ENCODE measurements at places on chromosomes 3 and 15.
A peak's percentile ranks its signal among the peaks of the same experiment; 100 is the strongest.

DNA sequence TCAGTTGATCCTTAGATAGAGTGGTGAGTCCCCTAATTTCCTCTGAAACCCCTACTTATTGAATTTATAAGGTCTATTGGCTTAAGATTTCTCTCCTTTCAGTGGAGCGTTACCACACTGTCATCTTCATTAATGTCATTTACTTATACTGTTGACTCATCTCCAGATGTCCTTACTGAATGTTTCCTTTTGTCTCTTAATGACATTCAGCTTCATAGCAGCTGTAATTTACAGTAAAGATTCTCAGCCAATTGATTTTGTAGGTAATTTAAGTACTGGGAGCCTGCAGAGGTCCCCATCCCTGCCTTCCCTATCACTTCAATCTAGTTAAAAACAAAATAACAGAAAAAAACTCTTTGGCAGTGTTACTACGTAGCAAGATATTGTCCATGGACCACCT is 18.8 kb downstream of the STX19 start:
- no peak for DNase-seq

DNA sequence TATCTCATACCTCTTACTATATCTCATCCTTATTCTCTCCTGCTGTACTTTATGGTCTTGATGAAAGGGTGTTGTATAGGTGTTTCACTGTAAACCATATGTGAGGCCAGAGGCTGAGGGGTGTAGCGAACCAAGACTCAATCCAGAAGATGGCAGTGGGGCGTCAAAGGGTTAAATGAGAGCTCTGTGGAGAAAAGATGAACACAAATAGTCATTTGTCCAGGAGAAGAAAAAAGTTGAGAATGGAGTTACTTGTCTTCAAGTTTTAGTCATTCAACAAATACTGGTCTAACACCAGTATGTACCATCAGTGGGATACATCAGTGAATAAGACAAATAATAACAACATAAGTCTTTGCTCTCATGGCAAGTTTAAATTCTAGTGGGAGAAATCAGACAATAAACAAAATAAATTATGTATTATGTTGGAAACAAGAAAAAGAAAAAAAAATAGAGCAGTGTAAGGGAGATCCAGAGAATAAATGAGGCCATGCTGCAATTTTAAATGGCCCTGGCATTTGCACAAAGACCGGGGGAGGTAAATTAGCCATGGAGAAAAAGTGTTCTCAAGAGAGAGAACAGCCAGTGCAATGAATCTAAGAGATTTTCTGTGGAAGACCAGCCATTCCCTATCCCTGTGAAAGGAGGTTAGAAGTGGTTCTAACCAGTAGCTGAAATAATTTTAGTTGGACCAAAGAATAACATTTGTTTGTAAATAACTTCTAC is 77.0 kb upstream of the UMPS start:
- DNase-seq, result no peak

DNA sequence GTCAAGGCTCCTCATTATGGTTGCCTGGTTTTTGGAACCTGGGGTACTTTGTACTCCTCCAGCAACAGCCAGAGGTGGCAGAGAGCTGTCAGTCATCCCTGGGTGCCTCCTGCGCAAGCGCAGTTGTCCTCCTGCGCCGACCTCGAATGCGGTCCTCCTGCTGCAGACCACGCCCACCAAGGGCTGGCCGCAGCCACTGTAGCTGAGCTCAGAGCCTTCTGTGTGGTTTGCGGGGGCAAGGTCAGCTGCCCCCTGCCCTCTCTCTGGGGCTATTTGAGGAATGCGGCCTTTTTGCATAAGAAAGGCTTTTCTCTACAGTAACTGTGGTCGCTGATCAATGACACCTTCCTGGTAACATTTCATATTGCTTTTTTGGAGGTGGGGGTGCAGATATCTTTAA is 131.3 kb upstream of the SNRPN start:
- no peak for DNase-seq

DNA sequence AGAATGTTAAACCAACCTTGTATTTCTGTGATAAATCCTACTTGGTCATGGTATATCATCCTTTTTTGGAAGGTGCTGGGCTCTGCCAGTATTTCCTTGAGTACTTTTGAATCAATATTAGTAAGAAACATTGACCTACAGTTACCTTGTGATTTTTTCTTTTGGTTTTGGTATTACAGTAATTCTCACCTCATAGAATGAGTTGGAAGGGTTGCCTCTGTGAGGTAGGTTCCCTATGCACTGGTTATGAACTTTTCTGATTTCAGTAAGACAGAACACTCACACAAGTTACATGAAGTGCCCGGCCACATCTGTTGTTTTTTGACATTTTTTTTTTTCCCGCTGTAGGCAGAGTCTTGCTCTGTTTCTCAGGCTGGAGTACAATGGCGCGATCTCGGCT is 20.0 kb downstream of the PCCB start:
- DNase-seq, result no peak

DNA sequence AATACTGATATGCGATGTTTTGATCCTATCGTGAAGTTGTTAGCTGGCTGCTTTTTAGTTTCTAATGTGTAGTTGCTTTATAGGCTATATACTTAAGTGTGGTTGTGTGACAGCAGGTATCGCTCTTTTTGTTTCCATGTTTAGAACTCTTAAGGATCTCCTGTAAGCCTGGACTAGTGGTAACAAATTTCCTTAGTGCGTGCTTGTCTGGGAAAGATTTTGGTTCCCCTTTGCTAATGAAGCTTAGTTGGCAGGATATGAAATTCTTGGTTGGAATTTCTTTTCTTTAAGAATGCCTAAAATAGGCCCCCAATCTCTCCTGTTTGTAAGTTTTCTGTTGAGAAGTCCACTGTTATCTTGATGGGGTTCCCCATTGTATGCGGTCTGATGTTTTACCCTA is 173.6 kb downstream of the DOCK3 start:
- DNase-seq, result no peak

- no peak for DNase-seq
Observed at GRCh38 chr15:52256930-52257733, 38.5 kb downstream of the MYO5C start.

DNA sequence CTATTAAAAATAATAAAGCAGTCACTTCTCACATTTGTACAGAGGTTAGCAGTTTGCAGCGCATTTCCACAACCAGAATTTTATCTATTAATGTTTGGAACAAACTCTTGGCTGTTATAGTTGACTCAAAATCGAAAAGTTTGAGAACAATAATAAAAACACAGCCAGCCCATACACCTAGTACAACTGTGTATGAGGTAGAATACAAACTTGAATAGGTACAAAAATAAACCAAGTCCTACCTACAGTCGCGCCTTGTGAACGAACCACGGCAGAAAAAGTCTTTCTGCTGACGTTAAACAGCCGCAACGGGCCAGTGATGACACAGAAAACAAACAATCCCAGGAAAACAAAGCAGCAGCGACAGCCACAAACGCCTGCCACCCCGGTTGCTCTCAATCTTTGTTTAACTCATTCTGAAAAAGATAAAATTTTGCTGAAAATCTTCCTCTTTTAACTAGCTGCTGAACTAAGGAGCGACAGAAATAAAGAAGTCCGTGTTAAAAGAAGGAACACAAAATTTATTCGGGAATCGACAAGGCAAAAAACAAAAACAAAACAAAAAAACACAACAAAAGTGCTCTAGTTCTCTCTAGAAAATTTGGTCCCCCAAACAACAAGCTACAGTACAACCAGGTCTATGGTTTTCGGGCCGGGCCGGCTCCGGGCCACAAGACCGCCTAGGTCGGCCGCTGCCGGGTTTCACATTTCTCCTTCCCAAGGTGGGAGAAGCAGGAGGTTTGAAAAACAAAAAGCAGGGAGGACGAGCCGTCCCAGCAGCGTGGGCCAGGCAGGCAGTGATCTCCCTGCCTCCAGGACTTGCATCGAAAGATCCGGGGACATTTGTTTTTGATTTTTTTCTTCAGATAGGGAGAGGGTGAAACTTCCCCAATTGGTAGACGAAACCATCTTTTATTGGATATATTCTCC is 2.9 kb downstream of the FOXL2 start:
- no peak for DNase-seq

GRCh38 chr3:6182909-6183308 is 678.0 kb upstream of the GRM7 start:
- no peak for DNase-seq

DNA sequence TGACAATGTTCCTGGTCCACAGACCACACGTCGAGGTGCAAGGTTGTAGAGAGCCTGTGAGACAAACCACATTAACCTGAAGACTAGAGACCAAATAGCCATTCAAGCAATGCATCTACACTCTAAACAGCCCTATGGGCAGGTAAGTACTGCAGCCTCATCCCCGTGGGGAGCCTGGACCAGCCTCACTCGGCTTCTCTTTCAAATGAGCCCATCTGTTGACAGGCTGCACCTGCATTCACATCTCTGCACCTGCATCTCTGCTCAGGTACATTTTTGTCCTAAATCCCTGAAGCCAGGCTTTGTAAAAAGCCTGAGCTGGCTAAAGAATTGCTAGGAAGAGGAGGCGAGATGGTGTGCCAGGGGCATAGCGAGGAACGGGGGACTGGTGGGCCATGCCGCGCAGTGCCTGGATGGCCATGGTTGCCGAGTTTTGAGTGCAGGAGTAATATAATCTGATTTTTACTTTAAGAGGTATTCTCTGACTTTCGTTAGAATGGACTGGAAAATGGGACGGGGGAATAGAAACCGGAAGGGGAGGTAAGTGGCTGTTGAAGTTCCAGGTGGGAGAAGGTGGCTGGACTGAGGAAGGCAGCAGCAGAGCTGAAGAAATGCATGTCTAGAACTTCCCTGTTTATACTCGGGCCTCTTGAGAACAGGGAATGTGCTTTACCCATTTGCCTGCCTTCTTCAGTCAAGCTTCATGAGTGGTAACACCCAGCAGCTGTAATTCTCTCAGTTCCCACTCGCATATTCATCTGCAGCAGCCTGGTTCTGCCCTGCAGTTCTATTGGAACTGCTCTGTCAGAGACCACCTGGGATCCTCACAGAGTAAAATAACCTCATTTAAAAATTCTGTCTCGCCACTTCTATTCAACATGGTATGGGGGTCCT is 226.4 kb downstream of the OPA1 start:
- no peak for DNase-seq

DNA sequence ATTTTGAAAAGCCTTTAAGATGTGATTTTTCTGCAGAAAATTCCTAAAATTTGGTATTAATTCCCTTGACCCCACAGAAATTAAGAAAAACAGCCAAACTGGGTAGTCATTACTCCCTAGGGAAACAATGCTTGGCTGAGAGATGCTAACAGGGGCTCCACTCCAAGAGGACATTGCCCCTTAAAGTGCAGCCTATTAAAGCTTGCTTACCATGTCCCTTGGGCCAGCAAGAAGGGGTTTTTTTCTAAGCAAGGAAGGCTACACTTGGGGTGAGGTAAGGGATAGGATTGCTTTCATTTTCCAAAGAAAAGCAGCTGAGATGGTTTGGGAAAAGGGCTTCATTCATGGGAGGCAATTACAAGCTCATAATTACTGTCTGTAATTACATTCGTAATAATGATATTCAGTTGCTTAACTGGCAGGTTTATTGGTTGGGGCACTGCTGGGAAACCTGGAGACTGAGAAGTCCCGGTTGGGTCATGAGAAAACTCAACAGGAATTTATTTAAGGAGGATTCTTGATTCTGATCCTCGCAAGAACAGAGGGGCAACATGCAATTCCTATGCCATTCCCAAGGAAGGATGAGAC is 247.5 kb downstream of the NR1D2 start:
- DNase-seq, result no peak

DNA sequence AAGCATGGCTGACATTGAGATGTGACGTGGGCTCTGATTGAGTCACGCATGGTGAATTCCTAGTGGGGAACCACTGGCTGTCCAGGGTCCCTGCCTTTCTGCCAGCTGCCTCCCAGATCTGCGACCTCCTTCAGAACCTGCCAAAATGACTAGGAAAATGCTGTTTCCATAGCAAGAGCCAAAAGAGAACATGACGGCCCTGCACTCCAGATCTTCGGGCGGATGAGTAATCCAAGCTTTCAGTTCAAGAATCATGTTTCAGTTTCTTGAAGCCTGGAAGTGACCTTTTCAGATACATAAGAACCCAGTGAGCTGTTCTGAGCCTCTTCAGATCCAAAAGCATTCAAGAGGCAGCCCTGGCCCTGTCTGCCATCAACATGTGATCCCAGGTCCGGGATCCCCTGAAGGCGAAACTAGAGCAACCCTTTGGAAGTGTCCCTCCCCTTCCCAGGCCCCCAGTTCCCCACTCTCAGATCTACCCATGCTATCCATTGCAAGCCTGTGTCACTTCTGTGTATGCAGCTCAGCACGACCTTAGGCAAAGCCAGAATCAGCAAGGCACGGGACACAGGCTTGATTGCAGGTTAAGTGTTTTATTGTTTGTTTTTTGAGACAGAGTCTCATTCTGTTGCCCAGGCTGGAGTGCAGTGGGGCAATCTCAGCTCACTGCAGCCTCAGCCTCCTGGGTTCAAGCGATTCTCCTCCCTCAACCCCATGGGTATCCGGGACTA is 19.7 kb downstream of the ANKRD63 start:
- DNase-seq, result no peak

GRCh38 chr3:20842594-20843436 is 656.8 kb upstream of the SGO1 start:
- no peak for DNase-seq

- no peak for DNase-seq
Observed at GRCh38 chr3:119378259-119378803, 84.1 kb downstream of the ARHGAP31 start.

GRCh38 chr3:41418961-41419691 is 219.8 kb downstream of the CTNNB1 start:
- DNase-seq, result peak; percentile 17

DNA sequence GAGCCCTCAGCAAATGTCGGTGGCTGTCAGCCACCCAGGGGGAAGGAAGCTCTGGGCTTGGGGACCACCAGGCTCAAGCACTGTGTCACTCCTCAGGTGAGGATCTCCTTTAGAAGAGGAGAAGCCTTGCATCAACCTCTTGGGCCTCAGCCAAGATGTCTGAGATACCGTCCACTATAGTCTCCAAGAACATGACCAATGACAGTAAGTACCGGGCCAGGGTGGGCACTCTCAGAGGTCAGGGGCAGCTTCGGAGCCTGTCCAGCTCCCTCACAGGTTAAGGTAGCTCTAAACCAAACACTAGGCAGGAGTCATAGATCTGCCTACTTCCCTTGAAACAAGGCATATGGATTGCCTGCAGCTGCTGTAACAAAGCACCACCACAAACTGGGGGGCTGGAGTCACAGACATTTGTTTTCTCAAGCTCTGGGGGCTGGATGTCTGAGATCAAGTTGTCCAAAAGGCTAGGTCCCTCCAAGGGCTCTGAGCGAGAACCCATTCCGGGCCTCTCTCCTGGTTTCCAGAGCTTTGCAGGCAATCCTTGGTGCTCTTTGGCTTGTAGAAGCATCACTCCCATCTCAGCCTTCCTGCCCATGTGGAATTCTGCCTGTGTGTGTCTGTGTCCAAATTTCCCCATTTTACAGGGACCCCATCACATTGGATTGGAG is 1.3 kb downstream of the CFAP100 start:
- DNase-seq, result no peak

GRCh38 chr3:99413504-99413903 is 224.9 kb upstream of the COL8A1 start:
- no peak for DNase-seq

DNA sequence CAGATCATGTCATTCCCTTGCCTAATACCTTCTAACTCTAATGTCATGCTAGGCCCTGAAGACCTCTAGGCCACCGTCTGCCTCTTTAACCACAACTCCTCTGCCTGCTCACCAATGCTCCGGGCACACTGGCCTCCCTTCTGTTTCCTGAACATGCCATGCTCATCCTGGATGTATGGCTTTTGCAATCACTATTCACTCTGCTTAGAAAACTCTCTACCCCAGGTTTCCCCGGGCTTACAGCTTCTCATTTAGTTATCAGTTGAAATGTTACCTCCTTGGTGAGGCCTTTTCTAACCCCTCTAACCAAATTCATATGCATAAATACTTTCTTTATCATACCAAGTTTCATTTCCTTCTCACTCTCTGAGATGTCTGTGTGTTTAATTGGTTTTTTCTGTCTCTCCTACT is 727.8 kb upstream of the CFAP20DC start:
- no peak for DNase-seq

GRCh38 chr15:39040861-39041260 is 476.2 kb upstream of the RASGRP1 start:
- no peak for DNase-seq

Measured in CD4-positive, alpha-beta T cell treated with Interleukin-12 subunit alpha and Interleukin-12 subunit beta, for 1 hour (primary cell).